ENCODE measurements at places on chromosomes 7 and 10.

DNA sequence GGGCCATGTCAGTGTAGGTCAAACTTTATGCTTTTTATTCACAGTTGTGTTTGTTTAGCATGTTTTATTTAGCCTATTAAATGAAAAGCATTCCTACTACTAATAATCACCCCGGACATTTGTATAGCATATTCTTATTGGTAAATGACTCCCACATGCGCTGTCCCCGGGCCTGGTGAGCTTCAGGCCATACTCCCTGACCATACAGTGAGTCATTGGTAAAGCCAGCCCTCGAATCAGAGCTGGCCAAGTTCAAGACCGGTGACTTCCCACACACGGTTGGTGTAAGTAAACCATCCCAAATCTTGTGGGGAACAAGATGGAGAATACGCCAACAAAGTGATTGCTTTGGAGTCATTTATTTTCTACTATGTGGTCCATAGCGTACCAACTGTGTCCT, 238.7 kb upstream of the TCF7L2 start:
- DNase-seq, result no peak

- DNase-seq, result no peak
These were observed 42.2 kb upstream of the ELN start for GRCh38 chr7:73985737-73986141.

GRCh38 chr7:88075216-88075615, 141.2 kb downstream of the ADAM22 start:
- no peak for DNase-seq

DNA sequence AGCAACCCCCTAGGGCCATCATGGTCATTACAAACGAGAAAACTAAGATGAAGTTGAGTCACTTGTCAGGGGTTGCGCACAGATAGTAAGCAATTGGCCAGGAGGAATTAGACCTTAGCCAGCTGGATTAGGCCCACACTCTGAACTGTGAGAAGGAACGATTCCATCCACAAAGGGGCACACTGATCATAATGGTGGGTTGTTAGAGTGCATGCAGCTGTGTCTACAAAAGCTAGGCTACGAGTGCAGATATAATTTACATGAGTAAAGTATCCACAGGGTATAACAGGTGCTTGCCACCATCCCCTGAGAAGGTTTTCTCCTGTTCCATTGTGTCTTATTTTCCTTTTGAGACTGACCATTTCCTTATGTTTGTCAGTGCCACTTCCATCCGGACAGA, 16.6 kb upstream of the FAM170B start:
- peak; percentile 11 for DNase-seq

- DNase-seq, result no peak
These were observed 107.3 kb upstream of the SGCE start for GRCh38 chr7:94763268-94763667.
